H1 (cell line): ENCODE measurements at places on chromosomes 2 and 18. TPM values are rescaled to one million over a fixed set of nuclear protein-coding genes. Genes with fewer than 3 reads are reported as not detected.
A peak's percentile ranks its signal among the peaks of the same experiment; 100 is the strongest.

The ASIC4 gene
- 0.19 and 0.22 TPM in 2 replicates for total RNA-seq

The SCN2A gene
- total RNA-seq = 0.61 and 1.1 TPM in 2 replicates

The RAB6C gene
- 0.09 TPM in 1 of 2 replicates, not detected in the other for total RNA-seq

DNA sequence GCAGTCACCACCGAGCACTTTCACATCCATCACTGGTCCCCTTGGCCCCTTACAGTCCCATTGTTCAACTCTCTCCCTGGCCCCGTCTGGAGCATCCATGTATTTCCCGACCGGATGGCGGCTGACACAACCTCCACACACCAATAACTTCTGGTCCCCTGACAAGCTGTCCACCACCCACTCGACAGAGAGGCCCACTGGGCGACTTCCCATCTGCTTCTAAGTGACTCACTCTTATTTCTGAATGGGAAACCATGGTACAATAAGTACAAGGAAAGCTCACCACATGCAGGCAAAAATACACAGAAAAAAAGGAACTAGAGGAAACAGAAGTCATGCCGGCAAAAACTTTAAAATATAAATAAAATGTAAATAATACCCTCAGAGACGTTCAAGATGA lies 82.9 kb upstream of the RAB12 start:
- no peak overlapping the region for H3K4me3 ChIP-seq
- no peaks in the 10 kb centered on the region for H3K27me3 ChIP-seq
- no peak for DNase-seq
- H3K4me1 ChIP-seq = no peaks in the 10 kb centered on the region
- no peaks in the 10 kb centered on the region for H3K36me3 ChIP-seq

- no peaks in the 10 kb centered on the region for H3K27me3 ChIP-seq
- H3K4me3 ChIP-seq = no peak overlapping the region
- no peaks in the 10 kb centered on the region for H3K36me3 ChIP-seq
These were observed 93.5 kb downstream of the NAB1 start for GRCh38 chr2:190742431-190742830.

DNA sequence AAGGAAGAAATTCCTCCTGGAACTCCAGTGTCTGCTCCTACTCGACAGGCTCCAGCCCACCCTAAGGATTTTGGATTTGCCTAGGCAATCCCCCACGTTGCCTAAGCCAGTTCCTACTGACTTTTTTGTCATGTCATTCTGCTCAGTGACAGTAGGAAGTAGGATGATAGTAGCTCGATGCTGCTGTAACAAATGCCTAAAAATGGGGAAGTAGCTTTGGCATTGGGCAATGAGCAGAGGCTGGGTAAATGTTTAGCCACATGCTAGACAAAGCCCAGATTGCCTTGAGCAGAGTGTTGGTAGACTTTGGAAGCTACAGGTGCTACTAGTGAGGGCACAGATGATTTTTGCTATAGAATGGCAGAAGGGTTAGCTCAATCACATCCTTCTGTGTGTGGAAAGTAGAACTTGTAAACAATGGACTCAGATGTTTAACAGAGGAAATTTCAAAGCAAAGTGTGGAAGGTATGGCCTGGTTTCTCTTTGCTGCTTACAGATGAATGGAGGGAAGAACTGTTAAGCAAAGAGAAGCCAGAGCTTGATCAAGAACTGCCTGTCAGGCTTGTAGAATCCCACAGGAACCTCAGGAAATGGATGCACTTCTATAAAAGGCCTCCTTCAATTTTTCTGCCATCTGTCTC lies 154.8 kb downstream of the RNF144A start:
- H3K36me3 ChIP-seq = no peaks in the 10 kb centered on the region
- no peak overlapping the region for H3K4me3 ChIP-seq
- H3K27me3 ChIP-seq = no peaks in the 10 kb centered on the region
- H3K4me1 ChIP-seq = no peaks in the 10 kb centered on the region
- H3K27ac ChIP-seq = no peak overlapping the region; the same call in 1 of the 2 replicates

GRCh38 chr18:44048846-44049245 lies 631.8 kb upstream of the SETBP1 start:
- no peaks in the 10 kb centered on the region for H3K4me1 ChIP-seq
- DNase-seq = no peak
- H3K27ac ChIP-seq = 0 out of 2 replicates have a peak overlapping the region, but pooled peaks have one; percentile 7
- H3K4me3 ChIP-seq = no peak overlapping the region

GRCh38 chr2:195022508-195022830 lies 634.6 kb upstream of the SLC39A10 start:
- no peak for DNase-seq
- H3K36me3 ChIP-seq = no peaks in the 10 kb centered on the region
- no peaks in the 10 kb centered on the region for H3K27me3 ChIP-seq
- H3K27ac ChIP-seq = no peak overlapping the region
- no peak overlapping the region for H3K4me3 ChIP-seq

- H3K36me3 ChIP-seq = no peaks in the 10 kb centered on the region
- no peaks in the 10 kb centered on the region for H3K27me3 ChIP-seq
- H3K27ac ChIP-seq = no peak overlapping the region
- DNase-seq = no peak
These were observed 495.7 kb upstream of the TCF4 start for GRCh38 chr18:56083523-56084287.

GRCh38 chr2:194992648-194993047 lies 664.4 kb upstream of the SLC39A10 start:
- no peak overlapping the region for H3K4me3 ChIP-seq
- no peaks in the 10 kb centered on the region for H3K36me3 ChIP-seq
- no peaks in the 10 kb centered on the region for H3K27me3 ChIP-seq
- H3K4me1 ChIP-seq = no peaks in the 10 kb centered on the region

DNA sequence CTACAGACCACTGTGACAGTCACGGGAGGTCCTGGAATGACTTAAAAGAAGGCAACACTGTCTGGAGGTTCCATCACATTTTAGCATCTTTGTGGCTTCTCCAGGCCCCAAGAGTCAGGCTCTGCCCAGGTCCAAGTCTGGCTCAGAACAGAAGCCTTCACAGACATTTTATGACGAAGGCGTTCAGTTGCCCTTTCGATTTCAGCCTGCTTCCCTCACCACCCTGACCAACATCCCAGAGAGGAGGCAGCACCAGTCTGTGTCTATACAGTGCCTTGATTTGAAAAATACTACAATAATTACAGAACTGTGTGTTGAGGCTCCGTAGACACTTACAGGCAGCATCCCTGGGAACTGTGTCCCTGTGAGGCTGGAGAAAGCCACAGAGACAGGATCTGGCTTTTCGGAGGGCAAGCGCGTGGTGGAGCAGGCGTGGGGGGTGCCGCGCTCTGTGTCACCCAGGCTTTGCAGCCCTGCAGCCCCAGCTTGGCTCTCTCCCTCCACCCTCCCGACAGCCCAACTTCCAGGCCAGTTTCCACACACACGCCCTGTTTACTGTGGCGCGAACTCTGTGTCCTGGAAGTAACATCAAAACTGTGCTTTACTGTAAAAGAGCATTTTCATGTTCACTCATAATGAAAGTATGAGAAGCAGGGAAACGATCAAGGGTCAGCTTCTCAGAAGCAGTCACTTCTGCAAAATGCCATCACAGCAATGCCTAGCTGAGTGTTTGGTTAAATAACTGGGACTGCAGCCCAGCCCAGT lies 153.5 kb upstream of the ALKAL2 start:
- no peaks in the 10 kb centered on the region for H3K4me1 ChIP-seq
- H3K4me3 ChIP-seq = no peak overlapping the region
- no peaks in the 10 kb centered on the region for H3K27me3 ChIP-seq
- H3K36me3 ChIP-seq = no peaks in the 10 kb centered on the region
- no peak for DNase-seq

DNA sequence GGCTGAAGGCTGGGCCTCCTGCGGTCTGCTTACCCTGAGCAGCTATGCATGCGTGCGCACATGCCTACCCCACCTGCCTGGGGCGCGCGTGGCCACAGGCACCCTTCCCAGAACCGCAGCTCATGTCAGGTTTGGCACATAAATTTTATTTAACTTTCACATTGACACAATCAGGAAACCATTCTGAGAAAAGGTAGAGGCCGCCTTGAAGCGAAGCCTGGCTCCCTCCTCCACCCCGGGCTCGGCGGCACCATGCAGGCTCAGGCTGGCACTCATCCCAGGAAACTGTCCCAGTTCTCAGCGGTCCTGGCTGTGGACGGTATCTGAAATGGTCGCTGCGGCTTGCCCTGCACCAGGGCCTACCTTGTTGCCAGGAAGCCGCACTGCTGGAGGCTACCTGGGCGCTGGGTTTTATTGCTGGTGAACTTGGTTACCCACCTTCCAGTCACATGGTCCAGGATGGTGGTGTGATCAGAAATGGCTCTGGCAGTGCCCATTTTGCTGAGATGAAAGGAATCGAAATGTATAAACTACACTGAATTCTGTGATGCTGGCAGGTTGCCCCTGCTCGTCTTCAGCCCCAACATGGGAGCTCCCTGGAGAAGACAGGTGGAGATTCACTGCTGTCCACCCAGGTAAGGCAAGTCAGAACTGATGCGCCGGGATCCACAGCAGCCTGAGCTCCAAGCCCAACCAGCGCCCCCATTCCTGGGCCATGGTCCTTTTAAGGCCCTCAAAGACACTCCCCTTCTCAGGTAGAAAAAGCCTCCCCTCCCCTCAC lies 25.5 kb downstream of the CHST10 start:
- DNase-seq = no peak
- H3K36me3 ChIP-seq = peaks cover 17% of the 10 kb centered on the region
- H3K4me1 ChIP-seq = peaks cover 2% of the 10 kb centered on the region
- no peaks in the 10 kb centered on the region for H3K27me3 ChIP-seq
